Activated CD4-positive, alpha-beta memory T cell treated with anti-CD3 and anti-CD28 coated beads for 36 hours (primary cell): ENCODE measurements at places on chromosomes 12 and 14. TPM values are rescaled to one million over a fixed set of nuclear protein-coding genes. Genes with fewer than 3 reads are reported as not detected.

- no peak for DNase-seq
These were observed 341.8 kb downstream of the NRXN3 start for GRCh38 chr14:78512021-78512420.

GRCh38 chr14:61326847-61327246 lies 5.5 kb downstream of the PRKCH start:
- no peak for DNase-seq

- no peak for DNase-seq
These were observed 264.7 kb downstream of the EGLN3 start for GRCh38 chr14:33686218-33686617.

- DNase-seq, result no peak
These were observed 170.9 kb upstream of the PTPRQ start for GRCh38 chr12:80273144-80273543.

GRCh38 chr14:102573591-102574046 lies 18.8 kb upstream of the RCOR1 start:
- no peak for DNase-seq

GRCh38 chr14:78075555-78076277 lies 94.5 kb upstream of the NRXN3 start:
- no peak for DNase-seq

DNA sequence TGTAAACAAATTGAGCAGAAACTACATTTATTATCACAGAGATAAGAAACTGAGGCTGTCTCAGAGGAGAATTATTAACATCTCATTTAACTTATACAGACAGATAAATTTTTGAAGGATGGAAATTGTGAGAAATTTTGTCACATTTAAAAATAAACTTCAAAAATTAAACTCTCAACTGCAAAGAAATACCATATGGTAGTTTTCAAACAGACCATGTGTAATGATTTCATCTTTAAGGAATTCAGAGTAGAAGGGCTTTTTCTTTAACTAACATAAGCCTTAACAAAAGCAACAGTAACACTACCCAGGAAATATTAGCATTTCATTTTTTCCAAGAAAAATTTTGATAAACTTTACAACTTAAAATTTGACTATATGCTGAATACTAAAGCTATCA lies 26.6 kb downstream of the NUP37 start:
- DNase-seq, result no peak

DNA sequence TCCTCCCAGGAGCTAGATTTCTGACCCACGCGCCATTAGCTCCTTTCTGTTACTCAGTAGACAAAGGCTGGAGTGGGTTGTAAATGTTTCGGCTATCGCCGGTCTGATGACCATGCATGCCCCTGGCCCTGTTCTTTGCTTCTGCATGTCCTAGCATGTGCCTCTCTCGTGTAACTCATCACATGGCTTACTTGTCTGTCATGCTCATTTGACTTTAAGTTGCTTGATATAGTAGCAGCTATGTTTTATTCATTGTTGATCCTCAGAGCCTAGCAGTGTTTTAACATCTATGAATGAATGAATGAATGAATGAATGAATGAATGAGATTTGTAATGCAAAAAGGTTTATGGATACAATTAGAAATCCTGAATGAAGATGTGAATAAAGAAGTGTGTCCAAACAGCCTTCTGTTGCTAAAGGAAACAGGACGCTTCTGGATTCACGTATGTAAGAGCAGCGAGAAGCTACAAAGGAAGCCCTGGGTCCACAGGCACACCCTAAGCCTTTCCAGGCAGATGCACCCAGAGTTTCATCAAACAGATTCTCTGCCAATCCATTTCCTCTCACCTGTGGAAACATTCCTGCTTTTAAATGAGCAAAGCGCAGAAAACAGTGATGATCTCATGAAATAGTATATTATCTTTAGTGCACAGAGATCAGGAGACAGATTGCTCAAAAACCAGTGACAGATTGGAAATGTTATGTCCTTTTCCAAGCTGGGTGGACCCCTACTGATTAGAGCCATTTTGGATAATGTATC lies 3.4 kb downstream of the GSG1 start:
- DNase-seq, result no peak

DNA sequence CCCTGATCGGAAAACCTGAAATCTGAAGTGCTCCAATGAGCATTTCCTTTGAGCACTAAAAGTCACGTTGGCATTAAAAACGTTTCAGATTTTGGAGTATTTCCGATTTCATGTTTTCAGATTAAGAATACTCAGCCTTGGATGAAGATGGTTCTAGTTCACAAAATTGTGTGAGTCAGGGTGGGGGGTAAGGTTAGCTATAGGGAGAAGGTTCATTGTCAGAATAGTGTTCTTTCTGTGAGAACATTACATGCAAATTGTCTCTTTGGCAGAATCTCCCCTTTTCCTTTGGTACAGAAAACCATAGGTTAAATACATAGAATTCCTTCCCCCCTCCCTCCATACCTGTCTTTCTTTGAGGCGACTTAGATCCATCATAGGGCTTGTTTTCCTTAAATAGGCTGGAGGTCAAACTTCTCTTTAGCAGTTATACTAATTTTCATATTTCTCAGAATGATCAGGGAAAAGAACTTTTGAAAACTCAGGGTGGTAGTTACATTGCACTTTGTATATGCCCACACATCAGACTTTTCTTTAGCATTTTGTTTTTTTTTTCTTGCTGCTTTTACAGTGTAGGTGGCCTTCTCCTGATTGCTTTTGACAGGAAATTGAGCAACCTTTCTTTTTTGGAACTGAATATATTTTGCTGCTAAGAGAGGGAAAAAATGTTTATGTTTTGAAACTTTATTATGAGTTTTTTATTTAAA lies 503.5 kb downstream of the PCNX1 start:
- no peak for DNase-seq

DNA sequence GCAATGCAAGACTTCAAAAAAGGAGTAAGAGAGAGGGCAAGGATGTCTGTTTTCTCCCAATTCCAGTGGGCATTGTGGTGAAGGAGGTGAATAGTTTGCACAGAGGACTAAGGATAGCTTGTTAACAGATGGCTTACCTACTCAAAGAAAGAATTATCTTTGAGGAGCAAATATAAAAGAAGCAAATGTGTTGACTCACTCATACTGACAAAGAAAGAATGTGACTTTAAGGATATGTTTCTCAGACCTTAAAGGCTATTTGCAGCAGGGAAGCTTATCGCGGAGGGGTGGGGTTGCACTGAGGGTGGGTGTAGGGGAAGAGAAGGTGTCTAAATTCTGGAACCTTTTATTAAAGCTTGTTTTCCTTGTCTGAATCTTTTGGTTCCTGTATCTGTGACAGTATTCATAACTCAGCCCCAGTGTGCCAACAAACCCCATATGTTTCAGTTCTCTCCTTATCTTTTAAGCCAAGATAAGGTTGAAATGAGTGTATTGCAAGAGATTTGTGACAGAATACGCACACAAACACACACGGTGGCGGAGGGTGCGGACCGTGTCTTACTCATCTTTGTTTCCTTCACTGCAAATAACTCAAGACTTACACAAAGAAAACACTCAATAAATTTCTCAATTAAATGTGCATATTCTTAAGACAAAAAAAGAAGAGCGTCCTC lies 146.4 kb upstream of the ARID2 start:
- no peak for DNase-seq

DNA sequence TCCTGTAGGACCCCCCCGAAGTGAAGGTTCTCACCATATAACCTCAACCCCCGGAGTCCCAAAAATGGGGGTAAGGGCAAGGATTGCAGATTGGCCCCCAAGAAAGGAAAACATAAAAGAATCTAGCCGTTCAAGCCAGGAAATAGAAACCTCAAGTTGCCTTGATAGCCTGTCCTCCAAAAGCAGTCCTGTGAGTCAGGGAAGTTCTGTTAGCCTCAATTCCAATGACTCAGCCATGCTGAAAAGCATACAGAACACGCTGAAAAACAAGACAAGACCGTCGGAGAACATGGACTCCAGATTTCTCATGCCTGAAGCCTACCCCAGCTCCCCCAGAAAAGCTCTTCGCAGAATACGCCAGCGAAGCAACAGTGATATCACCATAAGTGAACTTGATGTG lies 344.2 kb upstream of the RGS6 start:
- DNase-seq, result no peak

DNA sequence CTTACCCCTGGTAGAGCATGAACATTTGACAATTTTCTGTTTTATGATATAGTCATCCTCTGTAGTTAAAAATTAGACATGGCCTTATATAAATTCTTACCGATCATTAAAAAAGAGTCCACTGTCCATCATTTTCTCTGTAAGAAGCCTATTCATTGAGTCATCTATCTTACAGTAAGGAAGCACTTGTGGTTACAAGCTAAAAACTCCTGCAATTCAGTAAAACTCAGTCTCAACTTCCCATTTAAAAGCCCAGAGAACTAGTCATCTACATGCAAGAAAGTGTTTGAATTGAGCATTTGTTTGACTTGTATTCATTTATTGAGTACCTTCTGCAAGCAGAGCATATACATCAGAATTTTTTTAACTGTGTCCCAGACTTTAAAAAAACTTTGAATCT lies 63.3 kb downstream of the GTF2A1 start:
- no peak for DNase-seq

GRCh38 chr14:84610086-84610485 lies 919.9 kb upstream of the FLRT2 start:
- no peak for DNase-seq

SAMD15 gene
- not detected for total RNA-seq

TCL1B gene
- not detected for total RNA-seq

ASIC1 gene
- 1.6 TPM for total RNA-seq

COCH gene
- 0.45 TPM for total RNA-seq

CMA1 gene
- not detected for total RNA-seq

TAS2R8 gene
- not detected for total RNA-seq

NKX2-8 gene
- not detected for total RNA-seq

CLMN gene
- 0.97 TPM for total RNA-seq
